ENCODE measurements at places on chromosomes 5 and 9. TPM values are rescaled to one million over a fixed set of nuclear protein-coding genes. Genes with fewer than 3 reads are reported as not detected.

IFNA7 gene
- not detected for total RNA-seq

SHLD3 gene
- total RNA-seq, result 2.0 TPM

CA9 gene
- total RNA-seq, result not detected

ABO gene
- total RNA-seq, result not detected

UBQLN1 gene
- total RNA-seq, result 105 TPM

IL3 gene
- total RNA-seq, result not detected

PPP2R2B gene
- total RNA-seq, result under 0.01 TPM

NFX1 gene
- 34.5 TPM for total RNA-seq

TLE1 gene
- total RNA-seq, result 117 TPM
